NCI-H1417 (cell line): ENCODE measurements at places on chromosomes 2 and 18.

DNA sequence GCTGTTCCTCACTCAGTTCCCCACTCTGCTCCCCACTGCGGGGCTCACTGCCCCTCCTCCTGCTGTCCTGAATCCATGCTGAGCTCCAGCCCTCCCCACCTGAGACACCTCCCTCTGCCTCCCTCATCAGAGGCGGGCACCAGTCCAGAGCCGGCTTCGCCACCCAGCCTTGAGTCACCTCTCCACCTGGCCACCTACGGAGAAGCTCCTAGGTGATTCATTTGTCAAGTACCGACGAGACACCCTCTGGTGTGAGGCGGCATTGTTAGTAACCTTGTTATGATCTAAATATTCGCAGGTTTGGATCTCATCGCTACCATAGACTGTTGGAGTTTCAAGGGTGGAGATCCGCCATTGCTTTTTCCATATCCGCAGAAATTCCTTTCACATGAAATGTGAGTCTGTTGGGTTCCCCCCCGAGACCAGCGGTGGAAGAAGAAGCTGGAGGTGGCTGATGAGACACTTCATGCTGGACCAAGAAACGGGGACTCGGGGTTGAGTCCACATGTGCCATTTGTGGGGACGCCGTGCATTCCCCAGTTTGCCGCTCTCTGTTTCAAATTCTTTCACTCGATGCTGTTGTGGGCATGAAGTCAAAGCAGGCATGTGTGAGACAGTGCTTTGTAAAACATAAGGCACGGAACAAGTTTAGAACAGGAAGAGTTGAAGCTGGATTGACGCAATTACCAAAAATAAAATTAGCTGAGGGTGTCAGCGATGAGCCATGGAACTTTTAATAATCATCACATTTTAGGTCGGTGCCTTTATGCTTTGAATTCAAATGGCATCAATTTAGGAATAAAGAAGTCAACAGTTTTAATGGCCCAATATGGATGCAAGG, 259.8 kb upstream of the HDAC4 start:
- no peak for DNase-seq

- DNase-seq = no peak
Observed at GRCh38 chr2:154740361-154740760, 41.9 kb downstream of the KCNJ3 start.

DNA sequence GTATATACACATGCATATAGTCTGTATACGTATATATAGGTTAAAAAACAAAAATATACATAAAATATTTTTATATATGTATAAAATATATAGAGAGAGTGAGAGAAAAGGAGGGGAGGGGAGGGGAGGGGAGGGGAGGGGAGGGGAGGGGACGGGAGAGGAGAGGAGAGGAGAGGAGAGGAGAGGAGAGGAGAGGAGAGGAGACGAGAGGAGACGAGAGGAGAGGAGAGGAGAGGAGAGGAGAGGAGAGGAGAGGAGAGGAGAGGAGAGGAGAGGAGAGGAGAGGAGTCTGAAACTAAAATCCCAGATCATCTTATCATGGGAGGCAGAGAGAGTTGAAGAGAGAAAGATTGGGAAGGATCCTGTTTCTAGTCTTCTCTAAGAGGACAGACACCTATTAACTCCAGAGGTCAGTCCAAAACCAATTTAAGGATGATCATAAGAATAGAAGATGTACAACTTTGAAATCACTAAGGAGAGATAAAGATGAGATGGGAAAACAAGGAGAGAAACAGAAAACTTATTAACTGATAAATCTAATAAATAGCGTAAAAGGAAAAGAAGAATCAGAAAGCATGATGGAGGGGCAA, 195.4 kb downstream of the SRBD1 start:
- DNase-seq = no peak

- no peak for DNase-seq
Observed at GRCh38 chr2:223787358-223787757, 50.0 kb downstream of the AP1S3 start.

GRCh38 chr2:169877398-169877797, 50.1 kb downstream of the UBR3 start:
- DNase-seq = no peak

DNA sequence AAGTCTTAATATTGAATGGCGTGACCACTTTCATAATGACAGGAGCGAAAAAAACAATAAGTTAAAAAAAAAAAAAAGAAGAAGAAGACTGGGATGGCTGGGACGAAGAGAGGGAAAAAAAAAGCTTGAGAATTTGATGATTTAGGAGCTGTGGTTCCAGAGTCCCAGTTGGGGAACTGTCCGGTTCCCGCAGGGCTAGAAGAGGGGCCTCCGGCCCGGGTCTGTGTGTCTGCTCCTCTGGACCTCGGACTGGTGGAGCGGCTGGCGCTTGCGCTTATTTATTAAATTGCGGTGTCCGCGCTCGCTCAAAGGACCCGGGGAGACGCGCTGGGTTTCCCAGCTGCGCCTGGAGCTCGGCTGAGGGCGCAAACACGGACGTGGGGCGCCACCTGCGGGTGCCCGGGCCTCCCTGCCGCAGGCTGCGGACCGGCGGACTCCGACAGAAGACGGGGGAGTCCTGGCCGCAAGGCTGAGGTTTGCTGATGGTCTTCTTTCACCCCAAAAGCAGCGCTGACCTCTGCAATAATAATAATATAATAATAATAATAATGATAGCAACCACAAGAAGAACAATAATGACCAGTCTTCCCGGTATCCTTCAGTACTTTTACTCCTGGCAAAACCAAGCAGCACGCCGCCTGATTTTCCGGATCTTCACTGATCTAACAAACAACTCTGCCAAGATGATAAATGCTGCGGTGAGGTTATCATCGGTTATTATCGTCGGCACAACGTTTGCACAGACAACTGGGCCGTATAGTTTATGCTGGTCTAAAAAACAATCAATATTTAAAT, at the start of gene CBLN2:
CBLN2 (minus strand) TSS at position 251 of the 795 bp plus-strand sequence. CDS start 2,182 bp downstream, outside the sequence.
- DNase-seq = peak; percentile 95

GRCh38 chr2:181483211-181483610, 26.0 kb downstream of the ITGA4 start:
- DNase-seq = no peak

DNA sequence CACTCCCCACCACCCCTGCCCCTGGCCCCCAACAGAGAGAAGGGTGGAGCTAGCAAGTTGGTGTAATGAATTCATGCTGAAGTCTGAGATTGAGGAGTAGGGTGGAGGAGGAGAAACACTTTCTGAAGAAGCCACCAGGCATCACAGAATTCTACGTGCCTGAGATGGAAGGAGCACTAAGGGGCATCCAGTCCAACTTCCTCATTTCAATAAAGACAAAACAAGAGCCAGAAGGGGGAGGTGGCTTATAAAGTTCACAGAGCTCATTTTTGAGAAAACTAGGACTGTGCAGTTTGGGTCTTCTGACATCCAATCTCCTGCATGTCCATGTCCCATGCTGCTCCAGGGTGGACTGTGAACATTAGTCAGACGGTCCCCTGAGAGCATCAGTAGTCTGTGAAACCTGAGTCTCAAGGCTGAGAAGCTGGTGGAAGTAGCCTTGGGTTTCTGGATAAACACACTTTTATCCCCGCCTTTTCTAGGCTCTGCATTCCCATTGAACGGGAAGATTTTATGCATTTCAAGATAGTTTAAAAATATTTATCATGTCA, 77.7 kb downstream of the TRIM43 start:
- DNase-seq = no peak

DNA sequence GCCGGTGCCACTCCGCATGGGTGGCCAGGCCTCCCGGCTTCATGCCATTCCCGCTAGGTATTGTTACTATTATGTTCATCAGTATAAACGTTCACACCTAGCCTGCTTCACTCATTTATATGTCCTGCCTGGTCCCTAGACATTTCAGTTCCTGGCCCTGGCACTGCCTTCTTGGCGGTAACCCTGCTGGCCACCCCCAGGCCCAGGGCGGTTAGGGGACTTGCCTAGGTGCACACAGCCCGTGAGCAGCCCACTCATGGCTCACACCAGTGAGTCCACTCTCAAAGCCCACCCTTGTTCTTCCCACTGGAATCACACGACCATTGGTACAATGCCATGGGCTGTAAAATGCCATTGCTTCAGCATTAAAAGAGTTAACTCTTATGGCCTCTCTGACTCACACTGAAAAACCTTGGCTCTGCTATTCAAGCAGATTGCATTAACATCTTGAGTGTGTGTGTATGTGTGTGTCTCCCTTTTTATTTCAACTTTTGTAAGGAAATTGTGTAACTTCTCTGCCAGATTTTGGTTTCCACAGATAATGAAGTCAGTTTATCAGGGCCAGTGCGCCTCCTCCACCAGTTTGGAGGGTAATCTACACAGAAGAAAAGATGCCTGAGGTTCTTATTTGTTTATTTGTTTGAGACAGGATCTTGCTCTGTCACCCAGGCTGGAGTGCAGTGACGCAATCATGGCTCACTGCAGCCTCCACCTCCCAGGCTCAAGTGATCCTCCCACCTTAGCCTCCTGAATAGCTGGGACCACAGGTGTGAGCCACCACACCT, 74.2 kb downstream of the RAB31 start:
- DNase-seq = no peak

DNA sequence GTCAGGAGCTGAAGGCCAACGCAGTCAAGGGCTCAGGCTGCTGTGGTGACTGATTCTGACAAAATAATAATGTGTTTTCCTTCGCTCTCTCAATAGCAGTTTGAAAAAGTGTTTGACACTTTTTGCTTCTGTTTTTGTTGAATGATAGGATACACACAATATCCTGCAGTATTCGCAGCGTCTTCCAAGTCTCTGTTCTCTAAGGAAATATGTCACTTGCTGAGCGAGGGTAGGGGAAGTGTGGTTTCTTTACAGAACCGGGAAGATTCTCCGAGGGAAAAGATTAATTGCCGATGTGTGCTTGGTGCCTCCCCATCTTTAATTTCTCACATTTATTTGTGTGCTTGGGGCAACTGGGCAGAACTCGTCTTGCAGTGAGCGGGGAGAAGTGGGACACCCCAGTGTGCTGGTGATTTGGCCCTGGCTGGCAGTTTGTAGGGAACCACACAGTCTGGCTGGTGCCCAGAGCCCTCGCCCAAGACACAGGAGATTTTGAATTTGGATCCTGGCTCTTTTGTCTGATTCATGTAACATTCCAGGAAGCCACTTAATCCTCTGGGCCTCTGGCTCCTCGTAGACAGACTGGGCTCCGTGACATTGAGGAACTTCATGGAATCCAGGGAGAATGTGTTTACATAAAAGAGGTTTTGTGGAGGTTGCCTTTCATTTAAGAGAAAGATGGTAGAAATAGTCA, 169.4 kb downstream of the LDLRAD4 start:
- no peak for DNase-seq

DNA sequence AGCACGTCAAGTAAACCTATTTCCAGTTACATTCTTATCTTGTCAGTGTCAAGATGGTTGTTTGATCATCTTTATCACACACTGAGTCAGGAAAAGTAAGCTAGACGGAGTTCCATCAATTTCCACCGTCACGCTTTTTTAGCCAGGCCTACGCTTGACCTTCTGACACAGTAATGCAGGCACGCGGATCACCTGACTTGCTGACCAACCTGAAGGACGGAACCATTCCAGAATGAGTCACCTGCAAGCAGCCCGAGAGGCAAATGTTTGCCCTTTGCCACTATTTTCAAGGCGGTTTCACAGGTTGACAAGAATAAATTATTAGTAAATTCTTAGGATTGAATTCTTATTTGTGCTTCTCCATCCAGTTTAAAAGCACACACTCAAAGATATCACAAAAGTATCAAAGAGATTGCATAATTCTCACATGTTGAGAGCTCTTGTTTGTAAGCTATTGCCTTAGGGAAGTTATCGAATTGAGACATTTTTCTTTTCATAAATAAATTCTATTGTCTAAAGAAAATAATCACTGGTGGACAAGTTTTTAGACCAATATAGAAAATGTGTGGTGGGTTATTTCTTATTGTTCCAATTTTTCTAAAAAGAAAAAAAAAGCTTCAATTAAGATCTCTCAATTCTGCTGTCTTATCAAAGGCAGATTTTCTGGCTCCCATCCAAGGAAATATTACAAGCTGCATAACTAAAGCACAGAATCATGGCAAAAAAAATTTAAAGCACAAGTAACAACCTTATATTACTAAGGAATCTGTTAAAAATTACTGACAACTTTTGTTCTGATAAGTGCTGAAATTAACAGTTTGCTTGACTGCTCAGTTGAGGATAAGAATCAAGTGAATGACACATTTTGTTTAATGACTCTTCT, 31.9 kb downstream of the UXS1 start:
- no peak for DNase-seq

DNA sequence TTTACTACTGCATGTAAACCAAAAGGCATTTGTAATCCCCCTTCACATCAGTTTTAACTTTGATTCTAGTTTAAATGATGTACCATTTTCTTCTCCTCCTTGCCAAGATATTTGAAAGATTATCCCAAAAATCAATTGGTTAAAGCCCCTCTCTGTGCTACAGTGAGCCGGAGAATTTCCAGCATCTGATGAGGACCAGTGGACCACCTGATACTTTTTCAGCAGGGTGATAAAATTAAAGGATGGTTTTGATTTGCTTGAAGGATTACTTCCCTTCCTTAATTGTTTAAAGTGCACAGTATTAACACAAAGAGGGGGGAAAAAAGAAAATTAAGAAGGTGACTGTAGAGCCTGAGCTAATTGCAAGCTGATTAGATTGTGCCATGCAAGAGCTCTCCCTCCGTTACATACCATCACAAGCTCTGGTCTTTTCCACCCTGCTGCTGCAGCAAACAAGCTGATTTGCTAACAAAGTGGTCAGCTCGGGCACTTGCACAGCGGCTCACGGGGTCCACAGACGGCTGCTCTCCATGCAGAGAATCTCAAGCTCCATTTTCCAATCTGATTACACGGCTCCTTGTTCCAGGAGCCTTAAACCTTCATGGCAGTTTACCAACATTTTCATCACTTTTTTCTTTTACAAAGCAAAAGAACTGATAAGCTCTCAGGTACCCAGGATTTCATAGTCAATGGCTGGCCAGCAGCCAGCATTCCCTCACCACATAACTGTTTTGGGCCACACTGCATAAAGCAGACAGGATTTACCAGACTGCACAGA, 22.1 kb downstream of the FIGN start:
- DNase-seq = no peak

- no peak for DNase-seq
Observed at GRCh38 chr2:7649461-7650228, 732.4 kb downstream of the RNF144A start.

DNA sequence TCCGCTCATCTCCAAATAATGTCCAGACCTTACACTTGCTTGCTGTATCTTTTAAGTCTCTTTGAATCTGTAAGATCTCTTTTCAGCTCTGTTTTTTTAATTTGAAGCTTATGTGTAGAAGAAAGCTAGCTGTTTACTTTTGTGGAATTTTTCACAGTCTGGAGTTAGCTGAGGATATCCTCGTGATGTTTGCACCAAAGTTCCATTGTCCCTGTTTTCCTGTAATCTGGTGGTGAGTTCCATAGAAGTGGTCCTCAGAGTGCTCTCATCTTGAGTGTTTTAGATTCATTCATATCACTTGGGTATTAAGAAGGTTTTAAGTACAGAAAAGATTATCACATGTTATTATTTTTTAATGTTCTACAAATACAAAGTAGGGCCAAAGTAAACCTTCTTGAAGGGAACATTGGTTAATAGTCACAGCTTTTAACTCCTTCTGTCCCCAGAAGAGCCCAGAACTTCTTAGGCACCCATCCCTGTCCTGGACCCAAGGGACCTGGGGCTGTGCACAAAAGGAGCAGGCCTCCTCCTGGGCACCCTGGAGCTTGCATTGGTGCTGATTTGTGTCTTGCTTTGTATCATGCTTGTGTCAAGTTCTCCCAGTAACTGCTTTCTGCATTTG, 15.0 kb downstream of the MLPH start:
- DNase-seq = no peak

GRCh38 chr2:159136391-159136790, 150.1 kb downstream of the WDSUB1 start:
- DNase-seq = no peak

GRCh38 chr2:207655000-207655399, 29.8 kb upstream of the METTL21A start:
- DNase-seq = no peak

GRCh38 chr2:165634855-165635254, 159.2 kb downstream of the GALNT3 start:
- DNase-seq = peak; percentile 86
